ENCODE measurements at places on chromosomes 7 and 10. TPM values are rescaled to one million over a fixed set of nuclear protein-coding genes. Genes with fewer than 3 reads are reported as not detected.

DNA sequence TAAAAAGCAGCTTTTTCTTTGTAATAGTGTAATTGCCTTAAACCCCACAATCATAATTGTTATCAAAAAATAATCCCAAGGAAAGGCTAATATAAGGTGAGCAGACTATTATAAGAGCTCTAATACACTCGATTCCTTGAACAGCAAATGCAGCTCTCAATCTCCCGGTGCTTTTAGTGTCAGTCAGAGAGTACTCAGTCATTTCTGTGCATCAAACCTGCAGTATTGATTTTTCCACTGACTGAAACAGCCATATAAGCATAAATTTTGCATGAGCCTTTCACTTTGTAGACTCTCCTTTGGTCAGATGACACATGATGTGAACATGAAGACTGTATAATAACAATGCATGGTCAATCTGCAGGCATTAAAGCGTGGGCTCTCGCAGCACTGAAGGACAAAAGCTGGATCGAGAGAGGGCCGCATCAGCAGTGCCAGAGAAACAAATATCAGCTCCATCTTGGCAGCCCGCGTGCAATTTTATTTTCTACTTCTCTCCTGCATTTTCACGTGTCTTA lies 272.0 kb downstream of the POU6F2 start:
- DNase-seq = no peak

DNA sequence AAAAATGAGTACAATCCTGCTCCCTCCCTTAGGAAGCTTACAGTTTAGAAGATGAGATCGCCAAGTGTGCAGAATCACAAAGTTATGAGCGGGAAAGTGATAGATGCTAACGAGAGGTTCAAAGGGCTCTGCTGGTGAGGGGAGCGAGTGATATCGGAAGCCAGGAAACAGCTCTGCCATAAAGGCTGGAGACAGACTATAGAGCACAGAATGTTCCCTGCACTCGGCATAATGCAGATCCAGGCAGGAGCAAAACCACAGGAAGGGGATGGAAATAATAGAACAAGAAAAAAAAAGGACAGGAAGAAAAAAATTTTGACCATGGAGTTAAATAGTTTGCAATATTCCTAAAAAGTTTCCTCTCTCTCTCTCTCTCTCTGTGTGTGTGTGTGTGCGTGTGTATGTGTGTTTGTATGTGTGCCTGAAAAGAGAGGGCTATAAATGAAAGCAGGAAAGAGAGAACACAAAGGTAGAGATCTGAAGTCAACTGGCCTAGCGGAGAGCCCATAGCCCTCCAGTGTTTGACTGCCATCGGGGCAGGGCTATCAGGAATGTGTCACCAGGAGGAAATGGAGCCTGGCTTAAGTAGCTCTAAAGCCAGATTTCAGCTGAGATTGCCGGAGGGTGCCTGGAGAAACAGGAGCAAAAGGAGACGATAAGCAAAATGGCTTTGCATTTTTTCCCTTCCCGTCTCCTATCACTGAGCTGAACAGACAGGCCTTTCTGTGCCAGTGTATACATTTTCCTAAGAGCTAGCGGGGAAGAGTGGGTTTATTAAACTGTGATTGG lies 175.8 kb upstream of the LYZL1 start:
- no peak for DNase-seq

DNA sequence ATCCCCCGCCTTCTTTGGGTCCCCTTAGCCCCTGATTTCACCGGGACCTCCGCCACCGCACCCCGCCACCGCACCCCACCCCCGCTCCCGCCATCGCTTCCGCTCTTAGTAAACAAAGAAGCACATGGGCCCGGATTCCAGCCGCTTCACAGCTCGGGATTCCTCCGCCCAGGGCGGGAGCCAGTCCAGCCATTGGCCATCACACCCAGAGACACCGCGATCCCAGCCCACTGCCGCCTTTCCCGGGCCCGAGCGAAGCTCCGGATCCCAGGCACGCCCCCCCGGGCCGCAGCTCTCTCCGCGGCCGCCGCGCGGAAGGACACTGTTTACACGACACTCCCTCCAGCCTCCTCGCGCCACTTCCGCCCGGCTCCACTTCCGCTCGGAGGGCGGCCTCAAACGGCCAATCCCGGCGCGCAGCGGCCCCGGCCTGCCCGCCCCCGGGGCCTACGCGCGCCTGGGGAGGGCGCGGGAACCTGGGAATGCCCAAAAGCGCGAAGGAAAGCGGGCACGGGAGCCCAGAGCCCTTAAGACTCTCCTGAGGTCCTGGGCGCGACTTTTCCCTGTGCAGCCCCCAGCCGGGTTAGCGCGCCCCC lies 679 bp downstream of the MCM7 start:
- DNase-seq = peak; percentile 92

Gene LEP
- not detected for total RNA-seq

Gene GDF10
- 0.45 TPM for total RNA-seq
